ENCODE measurements at places on chromosomes 5 and 9. TPM values are rescaled to one million over a fixed set of nuclear protein-coding genes. Genes with fewer than 3 reads are reported as not detected.

Gene RGS7BP
- 7.5 TPM for total RNA-seq

Gene BTNL9
- total RNA-seq: 26.0 TPM

Gene IL3
- total RNA-seq: not detected

Gene FGF18
- total RNA-seq: 0.81 TPM

Gene TRIM36
- total RNA-seq: 0.62 TPM

Gene NUTM2F
- not detected for total RNA-seq

Gene ADAMTS12
- 1.7 TPM for total RNA-seq

Gene CTXN3
- not detected for total RNA-seq

Gene LYRM7
- total RNA-seq: 16.4 TPM

Gene CER1
- not detected for total RNA-seq

Gene IFNB1
- not detected for total RNA-seq

Gene PCDHA1
- not detected for total RNA-seq

Gene TMED7
- total RNA-seq: 88.8 TPM

Gene STPG3
- total RNA-seq: not detected

DNA sequence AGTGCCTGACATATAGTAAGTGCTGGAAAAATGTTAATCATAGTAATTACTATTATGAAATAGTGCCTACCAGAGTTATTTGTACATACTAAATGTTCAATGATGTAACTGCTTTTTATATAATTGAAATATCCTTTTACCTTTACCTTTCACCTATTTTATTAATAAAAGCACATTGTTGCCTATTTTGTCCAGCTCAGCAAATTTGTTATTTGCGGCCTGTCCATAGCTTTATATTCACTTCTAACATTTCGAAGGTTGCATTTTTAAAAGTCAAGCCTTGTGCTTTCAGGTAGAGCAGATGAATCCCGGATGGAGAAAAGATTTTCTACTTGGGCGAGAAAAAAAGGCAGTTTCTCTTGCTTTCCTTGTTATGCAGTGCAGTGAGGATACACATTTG lies 119.3 kb downstream of the TLE1 start:
- no peak for DNase-seq

GRCh38 chr9:134192951-134193731 lies 28.8 kb upstream of the RNU6ATAC start:
- DNase-seq: no peak

- no peak for DNase-seq
Measured at GRCh38 chr9:131410044-131410491, 16.2 kb downstream of the PRRC2B start.

DNA sequence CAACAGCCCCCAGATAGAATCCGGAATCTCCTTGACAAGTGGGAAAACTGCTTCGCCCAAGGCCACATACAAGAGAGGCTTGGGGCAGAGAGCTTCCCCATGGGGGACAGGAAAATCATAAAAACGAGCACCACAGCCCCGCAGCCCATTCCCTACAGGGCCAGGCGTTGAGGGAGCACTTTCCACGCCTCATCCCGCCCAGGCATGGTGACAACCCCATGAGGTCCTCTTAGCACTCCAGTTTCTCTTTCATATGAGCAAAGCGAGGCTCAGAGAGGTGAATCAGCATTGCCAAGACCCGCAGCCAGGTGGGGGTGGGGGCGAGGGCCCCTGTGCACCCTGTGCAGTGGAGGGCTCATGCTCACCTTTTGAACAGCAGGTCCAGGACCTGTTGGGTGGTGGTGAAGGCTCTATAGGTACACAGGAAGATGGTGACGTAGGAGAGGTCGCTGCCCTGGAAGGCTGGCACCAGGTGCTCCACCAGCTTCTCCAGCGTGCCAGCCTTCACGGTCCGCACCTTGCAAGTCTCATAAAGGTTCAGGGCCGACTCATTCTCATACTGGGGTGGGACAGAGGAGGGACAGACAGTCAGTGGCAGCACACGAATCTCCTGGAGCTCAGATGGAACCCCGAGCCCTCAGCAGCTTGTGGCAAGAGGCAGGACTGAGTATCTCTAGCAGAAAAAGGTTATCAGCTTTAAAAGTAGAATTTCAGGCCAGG lies 10.9 kb downstream of the RALGDS start:
- no peak for DNase-seq

GRCh38 chr5:9160747-9161146 lies 385.1 kb downstream of the SEMA5A start:
- no peak for DNase-seq

DNA sequence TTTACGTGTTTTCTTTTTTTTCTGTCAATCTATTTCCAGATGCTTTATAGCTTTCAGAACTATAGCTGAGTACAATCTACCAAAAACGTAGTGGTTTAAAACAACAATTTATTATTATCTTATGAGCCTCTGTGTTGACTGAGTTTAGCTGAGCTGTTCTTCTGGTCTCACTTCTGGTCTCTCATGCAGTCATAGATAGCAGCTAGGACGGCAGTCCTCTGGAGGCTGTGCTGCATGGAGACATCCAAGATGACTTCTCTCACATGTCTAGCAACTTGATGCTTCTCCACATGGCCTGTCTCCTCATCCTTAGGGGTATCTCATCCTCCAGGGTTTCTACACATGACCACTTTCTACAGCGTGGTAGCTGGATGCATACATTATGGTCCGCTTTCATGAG lies 22.0 kb upstream of the RAD23B start:
- no peak for DNase-seq

DNA sequence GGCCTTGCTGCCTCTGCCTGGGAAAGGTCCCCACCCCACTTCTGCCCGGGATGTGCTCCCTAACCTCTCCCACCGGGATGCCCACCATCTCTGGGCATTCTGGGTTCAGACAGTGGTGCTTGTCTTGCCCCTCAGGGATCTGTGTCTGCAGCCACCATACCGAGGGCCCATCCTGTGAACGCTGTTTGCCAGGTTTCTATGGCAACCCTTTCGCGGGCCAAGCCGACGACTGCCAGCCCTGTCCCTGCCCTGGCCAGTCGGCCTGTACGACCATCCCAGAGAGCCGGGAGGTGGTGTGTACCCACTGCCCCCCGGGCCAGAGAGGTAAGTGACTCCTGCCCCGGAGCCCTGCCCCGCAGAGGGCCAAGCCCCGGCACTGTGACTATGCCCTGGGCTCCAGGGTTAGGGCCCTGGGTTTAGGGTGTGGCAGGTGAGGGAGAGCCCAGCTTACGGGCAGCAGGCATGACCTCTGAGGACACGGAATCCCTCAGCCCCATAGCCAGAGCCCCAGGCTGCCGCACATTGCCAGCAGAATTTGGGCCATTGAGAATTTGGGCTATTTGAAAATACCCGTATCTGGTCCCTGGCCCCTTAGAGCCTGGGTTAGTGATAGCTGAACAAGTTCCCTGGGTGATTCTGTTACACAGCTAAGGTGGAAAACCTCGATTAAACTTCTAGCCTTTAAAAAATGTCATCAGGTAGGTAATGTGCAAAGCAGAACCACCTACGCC lies 35.3 kb upstream of the AIF1L start:
- no peak for DNase-seq

GRCh38 chr9:131731237-131731636 lies 8.6 kb downstream of the RAPGEF1 start:
- no peak for DNase-seq

DNA sequence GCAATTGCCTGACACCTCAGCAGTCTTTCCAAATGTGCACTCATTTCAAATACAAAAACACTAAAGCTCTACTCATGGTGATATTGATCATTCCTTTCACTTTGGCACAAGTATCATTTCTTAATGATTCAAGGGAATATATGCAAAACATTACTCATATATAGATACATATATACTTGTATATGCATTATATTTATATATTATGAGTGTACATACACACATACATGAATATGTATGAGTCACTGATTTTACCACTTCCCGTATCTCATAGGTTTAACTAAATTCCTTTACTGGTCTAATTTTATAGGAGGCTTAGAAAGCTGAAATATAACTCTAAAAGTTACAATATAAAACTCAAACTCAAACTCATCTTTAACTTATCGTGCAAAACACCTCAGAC lies 156.5 kb downstream of the CDH9 start:
- no peak for DNase-seq

- no peak for DNase-seq
Measured at GRCh38 chr5:117255211-117256027, 680.8 kb upstream of the SEMA6A start.

- DNase-seq: no peak
Measured at GRCh38 chr5:168292786-168293696, 1.6 kb downstream of the WWC1 start.

DNA sequence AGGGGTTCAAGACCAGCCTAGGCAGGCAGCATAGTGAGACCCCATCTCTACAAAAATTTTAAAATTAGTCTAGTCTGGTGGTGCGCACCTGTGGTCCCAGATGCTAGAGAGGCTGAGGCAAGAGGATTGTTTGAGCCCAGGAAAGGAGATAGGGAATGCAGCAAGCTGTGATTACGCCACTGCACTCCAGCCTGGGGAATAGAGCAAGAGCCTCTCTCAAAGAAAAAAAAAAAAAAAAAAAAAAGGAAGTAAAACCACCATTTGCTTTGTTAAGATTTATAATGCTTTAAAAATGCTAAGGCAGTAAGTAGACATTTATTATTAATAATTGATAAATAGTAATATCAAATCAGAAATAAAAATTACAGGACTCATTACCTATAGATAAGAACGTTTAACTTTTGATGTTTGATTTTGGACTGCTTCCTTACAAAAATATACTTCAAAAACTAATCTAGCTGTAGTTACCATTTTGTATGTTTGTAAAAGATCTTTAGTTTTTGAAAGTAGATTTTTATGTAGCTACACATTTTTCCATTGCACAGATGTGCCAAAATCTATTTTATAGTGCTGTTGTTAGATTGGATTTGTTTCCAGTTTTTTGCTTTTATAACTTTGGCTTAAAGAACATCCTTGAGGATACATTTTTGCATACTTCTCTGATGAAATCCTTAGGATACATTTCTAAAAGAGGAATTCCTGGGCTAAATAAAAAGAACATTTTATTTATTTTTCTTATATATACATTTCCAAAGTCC lies 86.4 kb downstream of the INIP start:
- DNase-seq: no peak

DNA sequence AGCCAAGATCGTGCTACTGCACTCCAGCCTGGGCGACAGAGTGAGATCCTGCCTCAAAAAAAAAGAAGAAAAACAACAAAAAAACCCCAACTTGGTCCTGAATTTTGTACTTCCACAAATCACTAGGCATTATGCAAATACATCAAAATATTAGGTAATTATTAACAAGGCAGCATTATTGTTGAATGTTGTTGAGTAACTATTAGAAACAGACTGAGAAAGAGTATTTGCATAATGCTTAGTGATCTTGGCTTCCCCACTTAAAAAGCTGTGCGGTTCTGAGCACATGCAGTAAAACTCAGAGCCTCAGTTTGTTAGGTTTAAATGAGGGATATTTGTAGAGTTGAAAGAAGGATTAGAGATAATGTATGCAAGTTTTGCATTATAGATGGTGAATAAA lies 64.2 kb downstream of the SCAMP1 start:
- DNase-seq: no peak

DNA sequence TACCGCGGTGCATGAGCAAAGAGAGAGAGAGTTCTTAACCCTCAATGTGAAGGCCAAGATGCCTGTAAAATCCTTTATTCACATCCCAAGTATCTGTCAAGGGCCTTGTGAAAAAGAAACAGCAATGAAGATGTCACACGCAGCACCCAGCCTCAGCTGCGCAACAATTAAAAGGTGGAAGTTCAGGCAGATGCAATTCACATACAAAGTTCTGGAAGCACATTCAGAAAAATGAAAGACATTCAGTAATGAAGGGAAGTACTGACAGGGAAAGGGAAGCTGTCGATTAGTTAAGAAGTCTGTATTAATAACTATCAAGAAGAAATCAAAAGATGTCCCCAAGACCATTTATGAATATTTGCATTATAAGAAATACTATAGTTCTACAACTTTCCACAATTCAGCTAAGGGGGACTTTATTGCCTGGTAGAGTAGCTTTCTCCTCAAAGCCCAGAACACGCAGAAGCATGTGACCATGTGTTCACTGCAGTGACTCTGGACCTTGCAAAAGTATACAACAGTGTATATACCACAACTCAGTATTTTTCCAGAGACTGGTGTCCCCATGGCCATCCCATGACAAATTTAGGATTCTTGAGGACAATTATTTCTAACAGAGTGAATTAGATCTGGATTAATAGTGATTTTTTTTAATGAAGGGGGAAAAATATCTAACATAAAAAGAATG lies 137.5 kb downstream of the CDK5RAP2 start:
- DNase-seq: no peak

GRCh38 chr9:126591083-126591482 lies 22.6 kb upstream of the LMX1B start:
- DNase-seq: no peak

DNA sequence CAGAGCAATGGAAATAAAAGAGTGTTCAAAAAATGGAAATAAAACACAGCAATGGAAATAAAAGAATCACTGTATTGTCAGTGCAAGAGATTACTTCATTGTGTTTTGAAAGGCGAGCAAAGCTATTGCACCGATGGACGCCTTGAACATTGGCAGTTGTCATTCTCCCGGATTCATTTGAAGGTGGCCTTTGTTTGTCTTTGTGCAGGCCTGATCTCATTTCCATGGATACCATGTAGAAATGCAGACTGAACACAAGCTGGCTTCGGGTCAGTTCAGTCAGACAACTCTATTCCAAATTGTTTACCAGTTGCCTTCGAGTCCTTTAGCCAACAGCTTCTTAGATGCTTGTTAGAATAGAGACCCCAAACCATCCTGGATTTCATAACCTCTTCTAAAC lies 8.3 kb downstream of the ITGA2 start:
- no peak for DNase-seq

DNA sequence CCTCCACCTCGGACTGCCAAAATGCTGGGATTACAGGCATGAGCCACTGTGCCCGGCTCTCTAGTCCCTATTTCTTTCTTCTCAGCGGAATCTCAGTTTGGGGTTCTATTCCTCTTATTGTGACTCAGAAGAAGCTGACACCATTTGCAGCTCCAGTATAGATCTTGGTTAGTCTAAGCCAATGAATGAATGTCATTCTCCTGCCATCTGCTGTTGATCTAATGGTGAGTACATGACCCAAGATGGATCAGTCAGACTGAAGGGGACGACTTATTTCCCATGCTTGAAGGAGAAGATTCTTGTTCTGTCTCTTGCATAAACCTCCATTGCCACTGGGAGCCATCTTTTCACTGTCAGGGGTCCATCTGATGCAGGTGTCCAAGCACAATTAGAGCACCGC lies 76.0 kb upstream of the KLF9 start:
- no peak for DNase-seq

GRCh38 chr5:130323804-130324454 lies 419.7 kb downstream of the CHSY3 start:
- DNase-seq: no peak

- no peak for DNase-seq
Measured at GRCh38 chr9:81563020-81563407, 126.3 kb downstream of the TLE1 start.

- no peak for DNase-seq
Measured at GRCh38 chr9:112447283-112447761, 39.3 kb upstream of the KIAA1958 start.

DNA sequence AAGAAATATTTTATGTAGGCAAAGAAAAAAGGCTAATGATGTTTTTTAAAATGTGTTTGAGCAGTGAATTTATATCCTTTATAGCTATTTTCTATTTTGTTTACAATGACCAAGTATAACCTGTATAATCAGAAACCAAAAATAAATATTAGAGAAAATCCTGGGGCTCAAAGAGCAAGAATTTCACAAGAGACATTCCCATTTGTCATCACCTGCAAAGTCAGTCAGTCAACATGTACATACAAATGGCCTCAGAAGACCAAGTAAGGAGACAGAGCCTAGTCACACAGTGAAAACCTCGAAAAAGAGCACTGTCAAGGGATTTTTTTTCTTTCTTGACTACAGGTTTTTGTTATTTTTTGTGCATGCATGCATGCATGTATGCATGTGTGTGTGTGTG lies 231.4 kb downstream of the GLIS3 start:
- no peak for DNase-seq

GRCh38 chr9:92561374-92562330 lies 25.9 kb upstream of the ECM2 start:
- DNase-seq: no peak

Measured in ureter (tissue), 1 donor.